A549 treated with GW870086 at 1 μM for 4 hours (cell line): ENCODE measurements at places on chromosomes 1 and 21. TPM values are rescaled to one million over a fixed set of nuclear protein-coding genes. Genes with fewer than 3 reads are reported as not detected.

TRMT13 gene
- total RNA-seq = 4.2 to 7.3 TPM (median 7.1 TPM) in 5 replicates

CHAF1B gene
- total RNA-seq = 10.7 to 12.6 TPM (median 11.2 TPM) in 5 replicates

ELF3 gene
- 182 to 260 TPM (median 231 TPM) in 5 replicates for total RNA-seq

LIN28A gene
- 0.03 TPM in 1 of 5 replicates, not detected in the others for total RNA-seq

HHAT gene
- total RNA-seq = 1.5 to 1.8 TPM (median 1.7 TPM) in 5 replicates
